Stimulated activated CD8-positive, alpha-beta memory T cell treated with anti-CD3 and anti-CD28 coated beads, Interleukin-15, amount 100 ng/mL, for 24 hours (primary cell): ENCODE measurements at places on chromosomes 2 and 18.

DNA sequence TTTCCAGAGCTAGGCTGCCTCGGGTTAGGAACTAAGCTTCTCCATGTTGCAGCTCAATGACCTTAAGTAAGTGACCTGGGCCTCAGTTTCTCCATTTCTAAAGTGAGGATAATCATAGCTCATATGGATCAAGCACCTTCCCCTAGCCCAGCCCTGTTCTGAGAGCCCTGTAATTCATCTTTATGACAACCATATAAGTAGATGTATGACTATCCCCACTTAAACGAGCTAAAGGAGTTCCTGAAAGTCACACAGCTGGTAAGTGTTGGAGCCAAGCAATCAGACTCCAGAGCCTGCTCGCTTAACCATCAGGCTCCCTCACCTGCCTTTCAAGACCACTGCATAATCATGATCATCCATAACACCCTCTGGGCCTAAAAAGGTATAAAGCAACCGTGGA lies 135.4 kb downstream of the SP3 start:
- DNase-seq: no peak

DNA sequence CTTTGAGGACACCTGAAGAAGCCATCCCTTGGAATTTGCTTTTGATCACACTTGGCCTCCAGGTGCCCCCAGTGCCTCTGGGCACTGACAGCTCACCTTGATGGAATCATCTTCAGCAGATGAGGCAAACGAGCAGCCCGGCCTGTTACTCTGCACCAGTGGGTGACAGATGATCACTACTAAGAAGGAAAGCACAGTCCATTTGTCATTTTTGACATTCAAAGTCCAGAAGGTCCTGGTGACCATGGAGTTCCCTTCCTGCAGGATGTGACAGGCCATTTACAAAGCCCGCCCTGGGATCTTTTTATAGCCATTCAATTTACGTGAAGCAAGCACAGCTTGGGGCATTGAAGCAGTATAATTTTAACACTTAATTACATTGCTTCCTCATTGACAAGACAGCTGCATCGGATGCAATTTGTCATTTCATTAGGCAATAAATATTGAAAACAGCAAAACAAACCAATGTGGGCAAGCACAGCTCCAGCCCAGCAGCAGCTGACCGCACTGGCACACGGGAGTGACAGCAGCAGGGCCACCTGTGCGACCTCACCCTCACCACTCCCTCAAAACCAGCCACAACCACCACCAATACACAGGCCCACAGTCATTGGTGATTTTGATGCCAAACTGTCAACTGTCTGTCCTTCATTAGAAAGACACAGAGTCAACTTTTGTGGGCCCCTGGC lies 76.0 kb upstream of the SLC66A3 start:
- DNase-seq: no peak

- no peak for DNase-seq
Observed at GRCh38 chr18:57624988-57625387, 3.4 kb upstream of the NARS1 start.

- DNase-seq: no peak
Observed at GRCh38 chr2:62568983-62569837, 63.2 kb upstream of the TMEM17 start.

GRCh38 chr2:98442488-98442887 lies 2.2 kb upstream of the INPP4A start:
- DNase-seq: no peak

GRCh38 chr2:134206031-134206430 lies 47.8 kb upstream of the MGAT5 start:
- DNase-seq: no peak

DNA sequence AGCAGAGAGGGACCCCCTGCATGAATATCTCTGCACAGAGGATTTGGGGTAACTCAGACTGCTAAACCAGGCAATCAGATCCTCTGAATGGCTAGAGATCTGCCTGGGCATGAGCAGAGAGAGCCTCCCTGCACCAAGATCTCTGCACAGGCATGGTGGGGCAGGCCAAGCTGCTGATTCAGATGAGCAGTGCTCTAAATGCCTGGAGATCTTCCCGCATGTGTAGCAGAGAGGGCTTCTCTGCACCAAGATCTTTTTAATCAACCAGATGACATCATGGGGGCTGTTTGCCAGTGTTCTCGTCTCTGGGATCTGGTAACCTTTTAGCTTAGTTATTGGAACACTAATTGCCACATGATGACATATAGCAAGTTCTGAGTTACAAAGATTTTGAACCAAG lies 301.3 kb upstream of the GALNT5 start:
- DNase-seq: no peak
